ENCODE measurements at places on chromosomes 1 and 21.

DNA sequence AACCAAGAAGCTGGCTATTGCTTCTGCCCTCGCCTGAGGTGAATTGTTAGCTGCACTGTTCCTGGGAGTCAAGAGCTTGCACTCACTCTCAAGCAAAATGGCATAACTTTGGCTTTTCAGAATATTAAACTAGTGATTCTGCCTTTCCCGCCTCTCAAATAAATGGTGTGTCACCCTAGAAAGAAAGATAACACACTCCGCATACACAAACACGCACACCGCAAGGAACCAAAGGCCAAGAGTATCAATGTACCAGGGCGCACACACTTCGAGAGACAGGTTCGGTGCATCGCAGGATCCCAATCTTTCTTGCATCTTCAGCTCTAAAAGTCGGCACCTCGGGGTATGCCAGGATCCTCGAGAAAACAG lies 470 bp upstream of the RTCA start:
- DNase-seq: no peak

- DNase-seq: no peak
Observed at GRCh38 chr1:221891708-221892107, 149.8 kb upstream of the DUSP10 start.

GRCh38 chr1:243851257-243851756 lies 1.3 kb upstream of the AKT3 start:
- no peak for DNase-seq

GRCh38 chr1:38784452-38785284 lies 74.9 kb downstream of the RRAGC start:
- DNase-seq: no peak

DNA sequence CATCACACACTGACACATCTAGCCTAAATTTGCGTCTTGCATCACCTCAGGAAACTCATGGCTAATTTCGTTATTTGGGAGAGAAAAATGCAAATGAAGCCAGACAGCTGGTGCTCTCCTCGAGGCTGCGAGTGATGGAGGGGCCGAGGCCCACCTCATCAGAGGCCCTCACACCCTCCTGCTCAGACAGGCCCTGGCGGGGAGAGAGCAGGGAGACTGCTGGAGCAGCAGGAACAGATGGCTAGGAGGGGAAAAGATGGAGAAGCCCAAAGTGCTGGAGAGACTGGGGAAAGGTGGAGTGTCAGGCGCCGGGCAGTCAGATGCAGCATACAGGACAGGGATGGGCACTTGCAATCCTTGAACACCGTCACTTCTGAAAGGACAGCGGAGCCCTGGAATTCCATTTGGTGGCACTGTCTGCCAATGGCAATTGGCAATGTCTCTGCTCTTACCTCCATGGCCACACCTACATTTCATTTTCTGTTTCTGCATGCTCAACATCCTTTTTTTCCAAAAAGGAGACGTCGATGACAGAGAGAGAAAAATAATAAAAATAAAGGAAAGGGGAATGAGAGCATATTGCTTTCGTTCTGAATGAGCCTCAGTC lies 286.2 kb downstream of the SPATA17 start:
- no peak for DNase-seq

DNA sequence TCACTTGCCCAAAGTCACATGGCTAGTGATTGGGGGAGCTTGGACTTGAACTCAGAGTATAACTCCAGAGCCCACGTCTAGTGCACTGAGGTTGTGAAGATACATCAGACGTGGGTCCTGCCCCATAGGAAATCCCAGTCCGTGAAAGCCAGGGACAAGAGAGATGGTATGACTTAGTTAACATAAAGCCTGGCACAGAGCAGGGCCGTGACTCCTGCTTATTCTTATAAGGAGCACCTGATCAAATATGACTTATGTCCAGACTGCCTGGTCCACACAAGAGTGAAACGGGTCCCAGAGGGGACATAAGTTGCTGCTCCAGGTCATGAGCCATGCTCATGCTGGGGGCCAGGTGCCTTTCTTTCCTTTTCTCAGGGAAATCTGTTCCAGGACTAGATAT lies 166.3 kb upstream of the USP24 start:
- no peak for DNase-seq

All from activated naive CD4-positive, alpha-beta T cell treated with anti-CD3 and anti-CD28 coated beads for 36 hours (primary cell).